ENCODE measurements at places on chromosomes 16 and 17. TPM values are rescaled to one million over a fixed set of nuclear protein-coding genes. Genes with fewer than 3 reads are reported as not detected.

DNA sequence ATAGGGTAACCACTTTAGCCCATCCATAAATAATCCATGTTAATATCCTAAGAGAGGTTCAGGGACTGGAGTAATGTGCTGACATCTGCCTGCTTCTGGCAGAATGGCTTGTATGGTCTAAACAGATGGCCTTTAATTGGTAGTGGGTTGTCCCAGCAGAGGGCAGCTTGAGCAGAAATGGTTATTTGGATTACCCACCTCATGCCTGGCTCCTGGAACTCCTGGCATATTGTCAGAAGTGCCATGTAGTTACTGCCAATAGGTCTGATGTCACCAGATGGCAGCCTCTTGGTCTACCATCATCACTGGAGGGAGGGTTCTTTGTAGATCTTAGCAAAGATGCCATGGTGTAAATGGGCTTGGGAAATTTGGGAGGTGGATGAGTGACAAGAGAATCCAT is 157.5 kb upstream of the SOX9 start:
- no peak for DNase-seq

- DNase-seq = no peak
Observed at GRCh38 chr17:35087731-35088355, 24.3 kb upstream of the RFFL start.

Gene GINS2
- total RNA-seq = 40.5 TPM

Gene SAMD14
- total RNA-seq = 1.3 TPM

Gene CNGB1
- total RNA-seq = not detected

DNA sequence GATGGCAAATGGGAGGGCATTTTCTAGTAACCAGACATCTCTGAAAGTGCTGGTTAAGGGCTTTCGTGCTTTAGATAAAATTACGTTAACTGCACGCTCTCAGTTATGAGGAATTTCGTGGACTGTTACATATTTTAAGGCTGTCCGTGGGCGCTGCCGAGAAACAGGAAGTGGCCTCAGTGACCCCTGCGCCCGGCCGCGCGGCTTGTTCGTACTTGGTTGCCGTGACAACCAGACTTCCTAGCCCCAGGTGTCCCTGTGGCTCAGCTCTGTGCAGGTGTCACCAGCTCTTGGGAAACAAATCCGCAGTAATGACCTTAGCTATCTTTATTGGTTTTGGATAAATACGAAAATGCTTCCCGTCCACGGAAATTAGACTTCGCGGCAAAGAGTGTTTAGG is 52.7 kb downstream of the LMF1 start:
- no peak for DNase-seq

- no peak for DNase-seq
Observed at GRCh38 chr17:81346908-81347349, 48.3 kb upstream of the BAHCC1 start.

DNA sequence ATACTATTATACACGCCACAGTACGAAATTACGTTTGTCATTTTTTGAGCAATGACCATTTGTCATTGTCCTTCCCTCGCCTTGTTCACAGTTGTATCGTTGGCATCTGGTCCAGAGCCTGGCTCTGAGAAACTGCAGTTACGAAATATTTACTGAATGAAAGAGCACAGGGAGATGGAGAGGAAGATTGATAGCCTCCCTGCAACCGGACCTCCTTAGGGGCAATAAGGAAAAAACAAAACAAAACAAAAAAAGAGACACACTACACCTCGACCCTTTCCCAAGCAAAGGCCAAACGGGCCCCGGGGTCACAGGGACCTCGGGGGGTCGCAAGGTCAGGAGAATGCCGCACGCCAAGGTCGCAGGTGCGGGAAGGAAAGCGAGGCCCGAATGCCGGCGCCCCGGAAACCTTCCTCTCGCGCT is 857 bp downstream of the GOT2 start:
- DNase-seq = peak; percentile 54

Data from GM23338 (cell line).